ENCODE measurements at places on chromosomes 13 and 19.
A peak's percentile ranks its signal among the peaks of the same experiment; 100 is the strongest.

DNA sequence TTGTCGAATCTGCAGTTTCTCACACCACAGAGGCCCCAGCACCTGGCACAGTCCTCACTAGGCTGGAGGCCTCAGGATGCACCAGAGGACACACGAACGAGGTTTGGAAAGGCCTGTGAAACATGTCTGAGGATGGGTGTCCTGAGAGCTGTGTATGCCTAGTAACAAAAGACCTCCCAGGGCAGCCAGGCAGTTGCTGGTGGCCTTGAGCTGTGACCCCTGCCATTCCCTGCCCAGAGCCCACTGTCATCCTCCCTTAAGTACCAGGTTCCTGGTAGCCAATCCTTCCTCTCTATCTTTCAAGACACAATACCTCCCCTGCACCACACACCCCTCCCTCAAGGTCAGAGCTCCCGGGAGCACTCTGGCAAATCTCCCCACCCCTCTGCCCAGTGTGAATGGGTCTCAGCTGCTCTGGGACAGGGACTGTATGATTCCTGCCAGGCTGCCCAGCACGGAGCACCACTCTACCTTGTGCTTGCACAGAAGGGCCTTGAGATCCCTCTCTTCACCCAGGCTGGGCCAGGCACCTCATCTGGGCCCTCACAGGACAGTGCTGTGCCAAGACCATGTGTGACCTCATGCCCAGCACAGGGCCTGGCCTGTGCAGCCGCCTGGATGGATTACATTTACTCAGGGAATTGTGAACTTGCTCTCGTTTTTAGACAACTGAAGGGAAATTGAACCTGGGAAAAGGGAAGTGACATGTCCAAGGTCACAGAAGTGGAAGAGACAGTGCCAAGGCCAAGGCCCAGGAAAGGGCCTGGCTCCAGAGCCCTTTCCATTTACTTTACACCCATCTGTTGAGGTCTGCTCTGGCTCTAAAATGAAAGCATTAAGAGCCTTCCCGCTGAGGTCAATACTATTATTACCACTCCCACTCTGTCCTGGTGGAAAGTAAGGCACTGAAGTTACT lies 2.2 kb downstream of the ZNF787 start:
- no peak for DNase-seq

GRCh38 chr13:102580552-102581169 lies 16.1 kb upstream of the TPP2 start:
- peak; percentile 74 for DNase-seq

DNA sequence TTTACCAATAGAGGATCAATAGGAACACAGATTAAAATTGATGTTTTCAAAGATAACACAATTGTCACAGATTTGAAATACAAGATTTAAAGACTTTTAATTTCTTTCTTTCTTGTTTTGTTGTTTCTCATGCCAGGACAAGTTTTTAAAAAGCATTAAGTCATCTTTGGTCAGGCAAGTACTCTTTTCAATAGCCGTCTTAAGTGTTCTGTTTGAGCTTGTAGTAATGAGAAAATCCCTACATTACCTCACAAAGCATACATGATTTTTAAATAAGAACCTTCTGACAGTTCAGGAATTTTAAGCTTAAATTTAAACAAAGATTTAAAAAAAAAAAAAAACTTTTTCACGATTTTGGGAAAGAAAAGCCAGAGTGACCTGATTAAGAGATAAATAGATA lies 216.3 kb upstream of the PRR20A start:
- no peak for DNase-seq

- no peak for DNase-seq
These were observed 47.9 kb upstream of the TMTC4 start for GRCh38 chr13:100722517-100722916.

DNA sequence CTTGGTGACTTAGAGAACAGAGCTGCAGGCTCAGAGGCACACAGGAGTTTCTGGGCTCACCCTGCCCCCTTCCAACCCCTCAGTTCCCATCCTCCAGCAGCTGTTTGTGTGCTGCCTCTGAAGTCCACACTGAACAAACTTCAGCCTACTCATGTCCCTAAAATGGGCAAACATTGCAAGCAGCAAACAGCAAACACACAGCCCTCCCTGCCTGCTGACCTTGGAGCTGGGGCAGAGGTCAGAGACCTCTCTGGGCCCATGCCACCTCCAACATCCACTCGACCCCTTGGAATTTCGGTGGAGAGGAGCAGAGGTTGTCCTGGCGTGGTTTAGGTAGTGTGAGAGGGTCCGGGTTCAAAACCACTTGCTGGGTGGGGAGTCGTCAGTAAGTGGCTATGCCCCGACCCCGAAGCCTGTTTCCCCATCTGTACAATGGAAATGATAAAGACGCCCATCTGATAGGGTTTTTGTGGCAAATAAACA lies 9.9 kb downstream of the APOC1 start:
- no peak for DNase-seq

- no peak for DNase-seq
These were observed 2743.3 kb upstream of the PCDH20 start for GRCh38 chr13:64158908-64159307.

DNA sequence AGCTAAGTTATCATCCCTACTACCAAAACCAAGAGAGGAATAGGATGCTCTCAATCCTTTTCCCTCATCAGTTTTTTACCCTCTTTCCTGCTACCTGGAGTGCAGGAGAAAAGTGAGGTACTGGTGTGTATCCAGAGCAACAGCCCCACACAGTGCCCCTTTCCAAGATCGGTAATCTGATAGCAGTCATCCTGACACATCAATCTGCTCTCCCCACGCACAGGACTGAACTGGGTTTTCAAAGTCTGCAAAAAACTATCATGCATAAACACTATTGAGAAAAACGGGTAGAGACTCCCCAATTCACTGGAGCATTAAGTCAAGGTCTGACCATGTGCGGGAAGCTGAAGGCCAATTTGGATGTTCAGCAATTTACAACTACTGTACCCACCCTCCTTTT lies 284.8 kb downstream of the RBM26 start:
- DNase-seq, result no peak
